ENCODE measurements at places on chromosomes 13 and 19.

GRCh38 chr19:21750586-21751128 lies 16.7 kb downstream of the ZNF100 start:
- DNase-seq: no peak

- DNase-seq: no peak
Measured at GRCh38 chr13:83839146-83839545, 43.1 kb downstream of the SLITRK1 start.

GRCh38 chr13:51271528-51272085 lies 49.4 kb downstream of the FAM124A start:
- no peak for DNase-seq

DNA sequence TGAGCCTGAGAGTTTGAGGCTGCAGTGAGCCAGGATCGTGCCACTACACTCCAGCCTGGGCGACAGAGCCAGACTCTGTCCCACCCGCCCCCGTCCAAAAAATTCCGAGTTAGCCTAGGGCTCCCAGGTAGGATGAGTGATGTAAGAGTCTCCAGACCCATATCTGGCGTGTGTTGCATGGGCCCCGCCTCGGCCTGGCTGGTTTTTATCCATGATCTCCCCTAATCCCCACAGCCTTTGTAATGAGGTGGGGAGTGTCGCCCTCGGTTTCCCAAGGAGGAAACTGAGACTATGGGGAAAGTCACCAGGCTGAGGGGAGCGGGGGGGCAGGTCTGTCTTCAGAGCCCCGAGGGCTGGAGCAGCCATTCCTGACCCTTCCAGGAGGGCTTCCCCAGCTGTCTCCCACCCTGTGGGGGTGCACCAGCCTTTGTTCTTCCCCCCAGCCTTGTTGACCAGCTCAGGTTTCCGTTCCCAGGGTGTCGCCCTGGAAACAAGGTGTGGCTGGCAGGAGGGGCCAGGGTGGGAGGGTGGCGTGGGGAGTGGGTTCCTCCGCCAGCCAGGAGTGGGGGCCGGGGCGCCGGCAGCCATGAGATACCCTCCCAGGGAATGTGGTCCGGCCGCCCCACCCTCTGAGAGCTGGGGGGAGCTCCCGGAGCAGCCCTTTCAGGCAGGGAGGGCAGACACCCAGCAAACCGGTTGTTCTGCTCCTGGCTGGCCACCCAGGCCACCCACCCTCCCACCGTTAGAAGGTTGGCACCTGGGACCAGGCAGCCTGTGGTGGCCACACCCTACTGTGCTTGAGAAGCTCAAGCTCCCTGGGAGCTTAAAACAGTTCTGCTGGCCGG lies 11.5 kb downstream of the MYH14 start:
- DNase-seq: no peak

GRCh38 chr13:21435687-21436151 lies 23.4 kb downstream of the ZDHHC20 start:
- DNase-seq: peak; percentile 4

DNA sequence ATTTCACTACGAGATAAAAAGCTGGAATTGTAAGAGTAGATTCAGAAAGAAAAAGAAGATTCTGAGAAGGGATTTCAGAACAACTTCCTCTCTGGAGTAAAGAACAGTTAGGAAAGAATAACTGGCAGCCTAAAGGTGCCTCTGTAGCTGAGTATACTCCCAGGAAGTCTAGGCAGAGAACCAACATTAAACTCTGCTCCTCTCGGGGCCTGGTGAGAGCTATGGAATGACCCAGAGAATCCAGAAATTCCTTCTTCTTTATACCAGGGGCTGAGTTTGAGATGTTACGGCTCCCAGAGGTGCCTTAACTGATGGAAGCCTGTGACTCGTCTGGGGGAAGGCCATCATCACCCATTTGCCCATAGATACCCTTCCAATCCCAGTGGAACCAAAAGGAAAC lies 39.1 kb downstream of the FAM216B start:
- no peak for DNase-seq

DNA sequence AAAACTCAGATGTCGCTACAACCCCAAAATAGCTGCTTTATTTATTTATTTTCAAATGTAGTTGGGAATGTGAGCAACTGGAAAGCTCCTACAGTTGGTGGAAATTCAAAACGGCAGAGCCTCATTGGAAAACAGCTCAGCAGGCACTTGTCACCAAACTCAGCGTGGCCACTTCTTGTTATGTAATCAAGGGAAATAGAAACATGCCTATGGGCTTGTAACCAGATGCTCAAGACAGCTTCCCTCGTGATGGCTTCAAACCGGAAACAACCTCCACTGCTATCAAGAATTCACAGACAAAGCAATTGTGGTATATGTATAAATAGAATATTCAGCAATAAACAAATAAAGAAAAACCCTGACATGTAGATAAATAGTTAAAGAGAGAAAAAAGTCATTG lies 627.8 kb upstream of the SLC10A2 start:
- no peak for DNase-seq

DNA sequence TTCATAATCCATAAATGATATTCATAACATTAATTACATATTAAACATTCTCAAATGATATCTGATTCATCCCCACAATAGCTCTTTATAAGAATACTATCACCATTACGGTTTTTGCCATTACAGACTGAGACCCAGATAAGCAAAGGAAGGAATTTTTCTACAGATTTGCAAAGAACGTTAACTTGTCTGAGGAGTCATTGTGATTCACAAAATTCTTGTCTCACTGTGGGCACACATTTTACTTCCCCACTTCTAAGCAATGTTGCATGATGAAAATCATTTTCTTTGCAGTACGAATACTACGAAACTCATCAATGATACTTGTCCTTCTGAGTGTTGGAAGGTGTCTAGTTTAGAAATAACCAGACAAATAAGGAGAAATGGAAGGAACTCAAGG lies 70.1 kb downstream of the NALCN start:
- no peak for DNase-seq

DNA sequence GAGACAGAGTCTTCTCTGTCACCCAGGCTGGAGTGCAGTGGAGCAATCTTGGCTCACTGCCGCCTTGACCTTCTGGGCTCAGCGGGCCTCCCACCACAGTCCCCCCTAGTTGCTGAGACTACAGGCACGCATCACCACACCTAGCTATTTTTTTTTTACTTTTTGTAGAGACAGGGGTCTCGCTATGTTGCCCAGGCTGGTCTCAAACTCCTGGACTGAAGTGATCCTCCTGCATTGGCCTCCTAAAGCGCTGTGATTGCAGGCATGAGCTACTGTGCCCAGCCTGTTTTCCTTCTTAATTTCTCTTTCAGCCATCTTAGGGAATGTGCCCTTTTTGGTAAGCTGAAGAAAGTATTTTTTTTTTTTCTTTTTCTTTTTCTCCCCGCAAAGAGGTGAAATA lies 42.6 kb upstream of the RNF113B start:
- DNase-seq: no peak

GRCh38 chr19:18193388-18194180 lies 566 bp downstream of the MPV17L2 start:
- no peak for DNase-seq

DNA sequence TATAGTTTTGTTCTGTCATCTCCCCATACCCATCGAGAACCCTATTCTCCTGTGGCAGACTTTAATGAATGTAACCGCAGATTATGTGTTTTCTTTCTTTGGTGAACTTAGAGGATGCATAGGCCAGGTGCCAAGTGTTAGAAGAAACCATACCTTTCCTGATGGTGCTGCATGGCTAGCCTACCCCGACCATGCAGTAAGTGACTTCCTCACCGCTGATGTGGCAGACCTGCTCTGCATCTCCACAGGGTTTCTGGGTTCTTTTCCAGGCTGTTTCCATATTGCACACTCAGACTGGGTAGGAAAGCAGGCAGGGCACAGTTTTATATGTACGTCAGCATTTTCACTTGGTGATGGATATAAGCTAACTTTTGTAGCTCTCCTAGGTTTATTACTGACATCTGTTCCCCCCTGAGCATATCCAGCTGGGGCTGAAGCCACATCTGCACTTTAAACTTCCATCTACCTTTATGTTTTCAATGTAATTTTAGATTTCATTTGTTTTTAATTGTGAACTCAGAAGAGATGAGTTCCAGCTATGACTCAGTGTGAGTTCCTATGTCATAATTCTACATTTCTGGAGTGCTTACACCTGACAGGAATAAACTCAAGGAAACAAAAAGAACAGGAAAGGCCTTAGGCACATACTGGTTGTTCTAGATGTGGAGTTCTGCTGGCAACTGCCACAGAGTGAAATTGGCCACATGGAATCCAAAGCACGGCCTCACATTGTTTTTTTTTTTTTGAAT lies 42.3 kb downstream of the LRCH1 start:
- DNase-seq: no peak

DNA sequence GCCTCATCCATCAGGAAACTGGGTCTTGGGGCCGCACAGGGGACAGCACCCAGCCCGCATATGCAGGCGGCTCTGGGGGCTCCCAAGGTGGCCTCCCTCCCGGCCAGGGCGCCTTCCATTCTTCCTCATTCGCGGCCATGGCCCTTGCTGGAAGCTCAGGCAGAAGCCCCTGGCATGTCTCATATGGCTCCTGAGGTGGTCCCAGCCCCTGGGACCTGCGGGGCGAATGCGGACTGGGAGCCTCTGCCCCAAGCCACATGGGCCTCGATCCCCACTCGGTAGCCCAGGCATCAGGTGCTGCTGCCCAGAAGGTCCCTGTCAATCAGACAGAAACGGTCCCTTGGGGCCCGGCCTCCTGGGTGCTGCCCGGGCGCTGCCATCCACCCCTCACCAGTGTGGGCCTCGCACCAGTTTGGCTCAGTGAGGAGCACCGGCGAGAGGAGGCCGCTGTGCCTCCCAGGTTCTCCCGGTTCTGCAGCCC lies 301.6 kb downstream of the TEX29 start:
- DNase-seq: no peak

- no peak for DNase-seq
Measured at GRCh38 chr19:18906605-18907519, 10.9 kb upstream of the CERS1 start.

- DNase-seq: no peak
Measured at GRCh38 chr13:103759361-103759760, 693.1 kb upstream of the SLC10A2 start.

DNA sequence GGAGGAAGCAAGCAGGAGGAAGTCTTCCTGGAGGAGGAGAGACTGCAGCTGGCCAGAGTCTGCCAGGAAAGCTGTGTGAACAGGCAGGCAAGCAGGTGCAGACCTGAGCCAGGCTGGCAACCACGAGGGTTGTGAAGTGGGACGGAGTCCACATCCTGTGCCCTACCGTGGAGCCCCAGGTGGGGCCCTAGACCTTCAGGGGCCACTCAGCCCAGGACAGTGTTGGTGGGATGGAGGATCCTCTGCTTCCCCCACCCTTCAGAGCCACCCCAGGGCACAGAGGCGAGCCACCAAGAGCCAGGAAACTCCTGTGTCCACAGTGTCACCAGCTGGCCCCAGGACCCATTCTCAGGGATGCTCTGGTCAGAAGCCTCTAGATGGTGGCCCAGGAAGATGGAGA lies 8.4 kb upstream of the VSTM2B start:
- no peak for DNase-seq

GRCh38 chr19:5706876-5707573 lies 12.9 kb downstream of the LONP1 start:
- DNase-seq: no peak

- no peak for DNase-seq
Measured at GRCh38 chr19:41925208-41926003, 2.8 kb downstream of the ERFL start.
